ENCODE measurements at places on chromosomes 2 and 18.

GRCh38 chr18:32661486-32662299 is 111.1 kb downstream of the KLHL14 start:
- DNase-seq = no peak

DNA sequence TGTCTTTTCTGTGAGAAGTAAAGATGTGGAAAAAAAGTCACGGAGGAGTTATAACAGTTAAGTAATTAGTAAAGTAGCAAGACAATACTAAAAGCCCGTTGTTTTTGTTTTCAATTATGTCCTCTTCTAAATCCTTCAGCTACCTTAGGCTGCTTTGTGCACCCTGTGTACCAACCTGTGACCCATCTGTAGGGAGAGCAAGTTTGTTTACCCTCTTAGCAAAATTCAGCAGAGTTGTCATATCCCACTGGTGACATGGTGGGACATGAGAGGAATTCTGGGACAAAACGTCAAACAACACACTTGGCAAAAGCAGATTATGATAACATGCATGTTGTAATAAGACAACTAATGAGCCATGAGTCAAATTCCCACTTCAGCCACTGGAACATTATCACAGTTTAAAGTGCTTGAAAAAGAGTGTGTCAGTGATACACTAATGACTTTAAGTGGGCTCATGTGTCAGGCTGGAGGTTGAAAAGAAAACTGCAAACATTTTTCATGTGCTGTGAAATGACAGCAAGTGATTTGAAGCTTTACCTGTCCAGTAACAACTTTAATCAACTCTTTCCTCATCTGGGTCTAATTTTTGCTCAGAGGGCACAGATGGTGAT is 392.8 kb upstream of the ACVR2A start:
- no peak for DNase-seq

DNA sequence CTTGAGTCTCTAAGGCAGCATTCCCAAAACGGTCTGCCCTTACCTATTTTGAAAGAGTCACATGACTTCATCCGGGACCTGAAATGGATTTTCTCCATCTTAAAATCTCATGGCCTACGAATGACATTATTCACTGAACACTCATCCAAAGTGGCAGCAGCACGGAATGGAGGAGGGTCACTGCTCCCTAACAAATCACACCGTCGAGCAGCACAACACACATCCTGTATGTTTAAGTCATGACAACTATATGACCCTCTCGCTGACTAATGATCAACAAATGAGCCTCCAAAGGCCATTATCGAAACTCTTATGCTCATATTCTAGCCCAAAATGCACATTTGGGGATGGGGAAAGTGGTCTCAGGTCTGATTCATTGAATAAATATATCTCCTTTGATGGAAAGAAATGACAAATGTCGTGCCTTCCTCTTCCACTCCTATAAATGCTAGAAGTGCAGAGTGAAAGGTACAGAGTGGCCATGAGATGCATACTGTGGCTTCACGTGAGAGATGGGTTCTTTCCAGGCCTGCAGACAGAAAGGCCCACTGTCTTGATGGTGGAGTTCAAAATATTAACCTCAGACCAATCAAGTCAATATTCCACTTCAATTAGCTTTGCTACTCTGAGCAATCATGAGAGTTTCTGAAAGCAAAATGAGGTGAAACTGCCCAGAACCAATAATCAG is 70.8 kb downstream of the C2orf76 start:
- DNase-seq = no peak

- no peak for DNase-seq
Measured at GRCh38 chr2:156883804-156884203, 373.7 kb upstream of the GALNT5 start.

GRCh38 chr18:11154368-11154989 is 5.1 kb upstream of the PIEZO2 start:
- DNase-seq = no peak

GRCh38 chr2:207724113-207724512 is 12.7 kb downstream of the CCNYL1 start:
- DNase-seq = no peak

DNA sequence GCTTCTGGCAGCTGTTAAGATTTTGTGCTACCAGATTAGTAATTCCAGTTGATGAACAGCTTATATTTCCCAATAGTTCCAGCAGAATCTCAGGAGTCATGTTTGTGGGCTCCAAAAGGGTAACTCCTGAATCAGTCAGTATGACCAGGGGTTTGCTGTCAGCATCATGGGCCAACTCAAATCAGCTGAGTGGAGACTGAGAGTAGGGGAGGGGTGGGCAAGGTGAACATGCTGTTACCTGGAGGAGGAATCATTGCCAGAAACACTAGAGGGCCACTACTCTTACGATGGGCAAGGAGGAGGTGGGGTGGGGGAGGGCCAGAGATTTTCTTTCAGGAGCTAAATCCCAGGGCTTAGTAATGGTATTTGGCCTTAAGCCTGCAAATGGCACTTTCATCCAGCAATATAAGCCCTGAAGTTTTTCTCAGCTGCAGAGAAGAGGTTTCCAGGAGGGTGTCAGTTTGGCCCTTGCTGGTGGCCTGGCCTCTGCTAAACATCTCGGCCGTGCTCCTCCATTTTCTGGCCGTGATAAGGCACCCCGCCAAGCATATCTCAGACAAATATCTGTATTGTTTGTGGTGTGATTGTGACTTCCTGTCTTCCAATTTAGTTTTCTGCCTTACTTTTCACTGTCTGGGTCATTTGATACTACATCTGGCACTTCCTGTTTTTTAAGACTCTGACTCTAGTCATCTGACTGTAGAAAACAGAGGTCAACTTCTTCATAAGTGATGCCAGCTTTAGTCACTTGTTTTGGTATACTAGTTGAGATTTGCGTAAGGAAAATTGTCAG is 120.5 kb upstream of the CXCR4 start:
- DNase-seq = no peak

DNA sequence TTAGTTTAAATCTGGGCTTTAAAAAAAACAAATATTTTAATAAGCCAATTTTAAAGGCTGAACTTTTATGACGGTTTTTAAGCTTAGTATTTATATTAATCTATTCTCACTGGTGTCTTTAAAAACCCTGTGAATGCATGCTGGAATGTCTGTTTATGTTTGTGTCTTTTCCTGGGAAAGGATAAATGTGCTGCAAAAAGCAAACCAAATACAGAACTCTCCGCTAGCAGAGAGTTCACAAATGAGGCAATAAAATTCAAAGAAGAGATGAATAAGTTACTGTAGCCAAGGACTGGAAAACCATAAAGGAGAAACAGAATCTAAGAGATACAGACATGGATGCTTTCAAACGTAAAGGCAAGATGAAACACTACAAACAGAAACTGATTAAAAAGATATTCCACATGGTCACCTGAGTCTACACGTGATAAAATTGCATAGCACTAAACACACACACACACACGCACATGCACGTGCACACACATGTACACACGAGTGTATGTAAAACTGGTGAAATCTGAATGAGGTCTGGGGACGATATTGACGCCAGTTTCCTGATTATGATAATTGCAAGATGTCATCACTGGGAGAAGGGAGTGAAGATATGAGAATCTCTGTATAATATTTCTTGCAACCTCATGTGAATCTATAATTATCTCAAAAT is 4.5 kb downstream of the TWIST2 start:
- DNase-seq = no peak

DNA sequence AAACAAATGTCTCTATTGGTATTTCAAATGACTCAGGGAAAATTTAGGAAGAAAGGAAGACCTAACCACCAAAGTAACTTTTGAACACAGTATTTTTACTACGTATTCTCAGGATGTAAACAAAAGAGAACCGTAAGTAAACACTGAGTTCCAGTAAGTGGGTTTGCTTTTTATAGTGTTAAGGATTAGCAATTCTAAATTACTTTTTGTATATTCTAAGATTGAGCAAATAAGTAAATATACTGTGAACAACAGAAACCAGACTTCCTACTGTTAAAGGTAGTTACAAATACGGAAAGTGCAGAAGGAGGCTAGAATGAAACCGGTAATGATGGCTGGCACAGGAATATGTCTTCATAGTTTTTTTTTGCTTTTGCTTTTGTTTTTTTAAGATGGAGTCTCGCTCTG is 31.5 kb downstream of the SESTD1 start:
- DNase-seq = no peak

Measured in activated CD8-positive, alpha-beta memory T cell treated with anti-CD3 and anti-CD28 coated beads for 1 hour (primary cell).